ENCODE measurements at places on chromosomes 2 and 18. TPM values are rescaled to one million over a fixed set of nuclear protein-coding genes. Genes with fewer than 3 reads are reported as not detected.

DNA sequence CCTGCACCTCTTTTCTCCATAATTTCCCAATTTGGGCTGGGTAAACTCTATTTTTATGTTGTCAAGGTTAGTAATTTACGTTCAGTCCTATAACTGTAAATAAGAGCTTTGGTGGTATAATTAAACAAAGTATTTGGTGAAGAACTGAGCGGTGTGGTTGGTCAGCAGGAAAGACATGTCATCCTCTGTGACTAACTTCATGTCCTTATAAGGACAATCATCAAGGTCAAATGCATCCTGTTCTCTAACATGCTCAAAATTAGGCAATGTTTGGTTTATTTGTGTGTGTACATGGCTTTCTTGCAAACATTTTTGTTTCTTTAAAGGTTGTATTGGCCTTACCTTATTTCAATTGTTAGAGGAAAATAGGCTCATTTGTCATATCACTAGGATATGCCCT is 121.5 kb upstream of the NABP1 start:
- no peak for DNase-seq
- no peaks in the 10 kb centered on the region for H3K36me3 ChIP-seq
- no peak overlapping the region for H3K27ac ChIP-seq
- H3K4me1 ChIP-seq, result peaks cover 5% of the 10 kb centered on the region
- H3K4me3 ChIP-seq, result no peak overlapping the region
- no peaks in the 10 kb centered on the region for H3K27me3 ChIP-seq

DNA sequence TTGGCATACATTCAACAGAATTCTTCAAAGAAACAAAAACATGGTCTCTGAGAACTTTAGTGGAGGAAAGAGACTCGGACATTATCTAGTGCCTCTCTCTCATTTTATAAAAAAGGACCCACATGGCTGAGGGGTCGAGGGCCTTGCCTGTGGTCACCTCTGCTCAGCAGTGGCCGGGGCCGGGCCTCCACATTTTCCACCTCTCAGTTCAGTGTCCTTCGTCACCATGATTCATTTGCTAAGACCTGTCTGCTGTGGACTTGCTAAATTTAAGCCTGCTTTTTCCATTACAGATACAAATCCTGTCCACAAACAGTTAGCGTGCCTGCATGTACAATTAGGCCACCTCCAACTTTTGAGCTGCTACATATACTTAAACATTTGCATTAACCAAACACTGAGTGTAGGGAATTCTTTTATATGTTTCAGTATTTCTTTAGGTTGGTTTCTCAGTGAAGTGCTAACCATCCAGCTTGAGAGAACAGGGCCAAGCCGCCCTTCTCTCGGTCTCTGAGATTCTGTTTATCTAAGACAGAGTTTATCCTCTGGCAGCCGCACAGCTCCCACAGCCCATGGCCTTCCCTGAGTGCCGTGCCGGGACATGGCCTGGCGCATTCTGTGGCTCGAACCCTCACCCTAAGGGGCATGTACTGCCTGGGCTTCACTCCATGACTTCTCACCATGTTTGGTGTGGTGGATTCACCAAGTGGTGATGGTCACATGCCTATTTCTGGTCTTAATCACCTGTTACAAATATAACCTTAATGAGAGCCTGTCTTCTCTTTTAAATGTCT is 46.2 kb downstream of the COA5 start:
- no peaks in the 10 kb centered on the region for H3K36me3 ChIP-seq
- H3K27ac ChIP-seq, result peak overlapping the region; percentile 77
- H3K4me3 ChIP-seq, result no peak overlapping the region

- no peak for DNase-seq
- H3K27me3 ChIP-seq, result peaks cover 14% of the 10 kb centered on the region
- no peak overlapping the region for H3K4me3 ChIP-seq
- H3K36me3 ChIP-seq, result no peaks in the 10 kb centered on the region
- peaks cover 11% of the 10 kb centered on the region for H3K4me1 ChIP-seq
These were observed 300.4 kb upstream of the TNP1 start for GRCh38 chr2:217160103-217160743.

DNA sequence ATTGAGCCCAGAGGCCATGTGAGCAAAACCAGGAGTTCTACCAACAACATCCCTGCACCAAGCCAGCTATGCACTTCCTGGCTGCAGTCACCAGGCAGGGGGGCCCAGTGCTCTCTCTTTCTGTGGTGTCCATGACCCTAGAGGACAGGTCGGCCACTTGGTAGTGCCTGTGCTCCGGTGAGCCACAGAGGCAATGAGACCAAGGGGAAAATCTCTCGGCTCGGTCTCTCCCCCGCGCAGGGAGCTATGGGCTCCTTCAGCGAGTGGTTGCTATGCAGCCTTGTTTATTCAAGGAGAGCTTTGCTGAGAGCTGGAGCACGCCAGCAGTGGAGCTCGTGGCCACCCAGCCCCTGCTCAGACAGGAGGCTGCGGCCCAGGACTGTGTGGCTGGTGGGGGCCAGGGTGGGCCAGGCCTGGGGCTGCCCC is at the start of gene TOGARAM2:
Gene TOGARAM2 (plus strand): TSS at position 283 of the 426 bp plus-strand sequence. CDS start 13,537 bp downstream, outside the sequence.
- no peak within 1 kb of the TSS for H3K4me3 ChIP-seq
- no peaks in the 10 kb centered on the region for H3K36me3 ChIP-seq
- peaks cover 2% of the 10 kb centered on the region for H3K27me3 ChIP-seq
- peak; percentile 89 for DNase-seq
- H3K27ac ChIP-seq, result no peak within 1 kb of the TSS

Gene MARCO
- total RNA-seq, result not detected

DNA sequence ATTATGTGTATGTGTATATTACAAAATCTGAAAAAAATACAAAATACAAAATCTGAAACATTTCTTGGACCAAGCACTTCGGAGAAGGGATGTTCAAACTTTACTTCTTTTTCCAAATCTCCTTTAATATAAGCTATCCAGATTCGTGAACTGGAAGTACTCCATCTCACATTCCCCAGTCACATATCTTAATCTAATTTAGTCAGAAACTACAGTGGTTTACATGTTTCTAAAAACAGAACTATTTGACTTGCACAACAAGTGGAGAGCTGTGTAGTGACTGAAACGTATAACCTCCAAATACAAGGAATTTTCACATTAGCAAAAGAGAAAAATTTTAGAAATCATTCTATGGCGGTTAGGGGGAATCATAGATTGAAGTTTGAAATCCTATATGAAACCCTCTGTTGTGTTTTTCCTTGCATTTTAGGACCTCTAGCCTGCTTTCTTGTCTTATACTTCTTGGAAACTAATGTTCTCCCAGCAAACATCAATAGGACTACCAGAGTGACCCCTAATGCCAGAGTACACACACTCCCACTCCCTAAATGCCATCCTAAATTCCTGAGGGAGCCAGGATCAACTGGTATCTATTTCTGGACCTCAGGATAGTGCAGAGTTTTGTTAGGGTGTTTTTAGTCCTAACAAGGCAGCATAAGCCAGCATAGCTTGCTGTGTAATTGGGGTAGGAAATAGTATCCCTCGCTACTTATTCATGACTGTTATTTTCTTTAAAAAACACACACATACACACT is 30.2 kb upstream of the ROCK1 start:
- DNase-seq, result peak; percentile 61
- no peak overlapping the region for H3K4me3 ChIP-seq
- peaks cover 8% of the 10 kb centered on the region for H3K4me1 ChIP-seq
- H3K27me3 ChIP-seq, result no peaks in the 10 kb centered on the region
- H3K36me3 ChIP-seq, result no peaks in the 10 kb centered on the region

GRCh38 chr2:186771395-186771794 is 77.5 kb downstream of the FAM171B start:
- no peaks in the 10 kb centered on the region for H3K36me3 ChIP-seq
- H3K4me3 ChIP-seq, result no peak overlapping the region
- no peaks in the 10 kb centered on the region for H3K4me1 ChIP-seq
- DNase-seq, result no peak
- H3K27ac ChIP-seq, result no peak overlapping the region

DNA sequence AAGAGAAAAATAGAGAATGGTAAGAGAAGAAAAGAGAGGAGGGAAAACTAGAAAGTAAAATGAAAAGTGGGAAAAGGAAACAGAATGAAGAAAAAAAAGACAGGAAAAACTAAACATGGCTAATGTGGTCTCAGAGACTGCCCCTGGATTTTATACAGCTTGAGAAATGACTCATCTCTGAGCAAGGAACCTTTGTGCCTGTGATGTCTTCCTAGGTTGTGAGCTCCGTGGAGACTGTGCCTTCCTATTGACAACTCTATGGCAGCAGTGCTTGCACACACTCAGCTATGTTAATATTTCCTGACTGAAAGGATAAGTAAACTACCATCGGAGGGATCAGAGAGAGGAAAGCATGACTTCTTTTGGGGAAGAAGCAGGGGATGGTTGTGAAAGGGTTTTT is 203.8 kb downstream of the RDH14 start:
- H3K4me3 ChIP-seq, result no peak overlapping the region
- no peaks in the 10 kb centered on the region for H3K36me3 ChIP-seq
- H3K4me1 ChIP-seq, result peaks cover 8% of the 10 kb centered on the region
- H3K27ac ChIP-seq, result no peak overlapping the region
